A673 (cell line): ENCODE measurements at places on chromosomes 2 and 18.
A peak's percentile ranks its signal among the peaks of the same experiment; 100 is the strongest.

DNA sequence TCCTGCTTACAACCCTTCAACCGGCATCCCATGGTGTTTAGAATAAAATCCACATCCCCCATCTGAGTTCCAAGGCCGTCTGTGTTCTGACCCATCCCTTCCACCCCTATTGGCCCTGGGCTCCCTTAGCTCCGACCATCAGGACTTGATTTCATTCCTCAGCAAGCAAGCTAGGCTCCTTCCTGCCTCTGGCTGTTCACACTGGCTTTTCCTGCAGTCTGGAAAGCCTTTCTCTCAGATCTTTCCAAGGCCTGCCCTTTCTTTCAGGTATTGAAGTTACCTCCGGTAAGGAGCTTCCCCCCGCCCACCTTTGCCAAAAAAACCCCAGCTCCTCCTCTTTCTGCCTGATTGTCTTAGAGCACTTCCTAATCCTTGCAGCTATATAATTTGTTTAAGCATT is 86.8 kb downstream of the CLIP4 start:
- no peak for DNase-seq

DNA sequence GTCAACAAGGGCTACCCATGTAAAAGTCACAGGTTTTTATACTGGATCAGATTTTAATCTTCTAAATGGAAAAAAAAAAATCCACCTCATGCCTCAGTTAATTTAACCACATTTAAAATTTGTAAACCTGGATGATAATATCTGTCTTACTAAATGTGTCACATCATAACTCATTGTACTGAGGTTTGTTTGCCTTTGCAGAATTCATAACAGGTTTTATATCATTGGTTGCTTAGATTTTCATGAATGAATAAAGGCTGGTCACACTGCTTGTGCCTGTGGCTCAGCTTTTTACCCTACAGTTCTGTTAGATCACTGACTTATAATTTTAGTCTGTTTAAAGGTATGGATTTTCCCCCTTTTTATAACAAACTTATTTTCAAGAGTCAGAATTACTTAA is 48.9 kb downstream of the PSMD14 start:
- DNase-seq, result no peak

GRCh38 chr2:212766921-212767320 is 228.3 kb upstream of the ERBB4 start:
- DNase-seq, result no peak

- DNase-seq, result peak; percentile 84
Observed at GRCh38 chr2:42196403-42197267, 27.5 kb downstream of the EML4 start.

DNA sequence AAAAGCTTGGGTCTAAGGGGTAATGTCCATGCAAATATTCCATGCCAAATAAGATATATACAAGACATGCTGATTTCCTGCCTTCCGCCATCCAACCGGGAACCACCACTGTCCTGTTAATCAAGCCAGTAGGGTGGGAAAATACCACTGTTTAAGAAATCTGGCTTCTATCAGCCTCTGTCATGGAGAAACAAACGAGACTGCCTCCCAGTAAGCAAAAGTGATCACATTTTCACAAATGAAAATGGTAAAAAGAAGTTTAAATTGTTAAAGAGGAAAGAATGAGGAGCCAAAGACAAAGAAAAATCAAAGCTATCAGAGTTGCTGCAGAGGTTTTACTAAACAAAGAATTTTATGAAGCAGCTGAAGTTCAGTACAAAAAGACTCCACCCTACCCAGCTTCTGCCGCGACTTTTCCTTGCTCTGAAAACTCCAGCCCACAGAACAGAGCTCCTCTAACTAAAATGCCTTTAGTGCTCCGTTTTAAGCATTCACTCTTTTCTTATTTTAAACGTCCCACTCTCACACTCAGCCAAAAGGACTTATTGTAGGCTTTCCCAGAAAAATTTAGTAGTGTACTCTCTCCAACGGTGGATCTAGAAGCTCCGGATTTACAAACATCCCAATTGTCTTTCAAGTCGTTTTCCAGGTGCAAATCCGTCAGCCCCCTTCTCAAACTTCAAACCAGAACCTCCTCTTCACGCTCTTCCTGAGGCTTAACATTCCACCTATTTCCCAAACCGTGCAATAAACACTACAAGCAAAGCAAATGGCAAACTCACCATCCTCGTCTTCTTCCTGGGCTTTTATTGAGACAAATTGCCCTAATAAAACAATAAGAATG is 613 bp downstream of the COL5A2 start:
- peak; percentile 84 for DNase-seq

- no peak for DNase-seq
Observed at GRCh38 chr2:23622966-23623675, 238.1 kb downstream of the KLHL29 start.

DNA sequence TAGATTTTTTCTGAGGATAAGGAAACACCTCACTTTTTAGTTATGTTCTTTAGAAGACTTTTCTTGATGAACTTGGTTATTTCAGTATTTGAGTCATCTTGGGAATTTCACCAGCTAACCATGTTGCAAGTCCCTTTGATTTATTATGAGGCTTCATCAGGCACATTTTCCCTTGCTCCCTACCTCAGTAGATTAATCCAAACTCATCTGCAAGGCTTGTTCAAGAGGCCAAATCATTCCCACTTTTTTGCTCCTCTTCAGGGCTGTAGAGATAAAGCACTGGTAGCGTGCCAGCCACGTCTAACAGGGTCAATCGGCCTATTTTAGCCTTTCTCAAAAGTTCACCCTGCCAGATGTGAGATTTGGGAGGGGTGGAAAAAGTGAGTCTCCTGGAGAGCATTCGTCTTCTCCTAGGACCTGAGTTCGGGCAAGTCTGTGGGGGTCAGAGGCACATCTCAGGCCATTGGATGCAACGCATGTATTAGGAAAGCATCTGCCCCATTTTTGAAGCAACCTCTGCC is 120.3 kb downstream of the RDH14 start:
- no peak for DNase-seq

- DNase-seq, result no peak
Observed at GRCh38 chr2:234542742-234543141, 45.9 kb upstream of the ARL4C start.

- DNase-seq, result no peak
Observed at GRCh38 chr2:118989481-118989880, 47.5 kb downstream of the MARCO start.

- no peak for DNase-seq
Observed at GRCh38 chr18:26911840-26912239, 46.3 kb upstream of the AQP4 start.

DNA sequence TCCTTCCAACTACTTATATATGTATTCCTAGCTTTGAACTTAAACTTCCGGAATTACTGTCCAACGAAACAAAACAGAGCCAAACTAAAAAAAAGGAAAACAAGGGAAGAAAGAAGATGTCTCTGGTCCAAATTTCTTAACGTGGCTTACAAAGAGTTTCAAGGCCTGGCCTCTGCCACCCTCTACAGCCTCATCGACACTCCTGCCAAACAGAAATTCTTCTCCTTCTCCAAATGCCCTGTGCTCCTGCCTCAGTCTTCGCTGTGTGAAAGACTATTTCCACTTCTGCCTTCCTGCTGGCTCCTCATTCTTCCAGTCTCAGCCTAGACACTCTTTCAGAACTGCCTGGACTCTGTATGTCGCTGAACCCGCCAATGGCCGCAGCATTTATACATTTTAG is 249.2 kb downstream of the TXNL1 start:
- DNase-seq, result no peak

DNA sequence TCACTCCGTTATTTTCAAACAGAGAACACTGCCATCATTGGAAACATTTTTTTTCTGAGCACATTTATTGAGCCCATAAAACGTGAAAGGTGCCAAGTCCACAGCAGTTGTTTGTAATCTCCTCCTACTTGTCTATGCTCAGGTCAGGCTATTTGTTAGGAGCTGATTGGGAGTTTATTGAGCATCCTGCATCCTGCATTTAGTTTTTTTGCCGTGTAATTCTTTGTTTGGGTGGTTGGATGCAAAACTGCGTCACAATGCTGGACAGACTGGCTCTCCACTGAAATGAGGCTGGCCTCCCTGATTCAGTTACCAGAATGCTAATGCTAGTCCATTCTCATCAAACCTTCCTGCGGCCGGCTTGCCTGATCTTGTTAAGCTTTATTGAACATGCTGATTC is 71.4 kb downstream of the RAPGEF4 start:
- no peak for DNase-seq

DNA sequence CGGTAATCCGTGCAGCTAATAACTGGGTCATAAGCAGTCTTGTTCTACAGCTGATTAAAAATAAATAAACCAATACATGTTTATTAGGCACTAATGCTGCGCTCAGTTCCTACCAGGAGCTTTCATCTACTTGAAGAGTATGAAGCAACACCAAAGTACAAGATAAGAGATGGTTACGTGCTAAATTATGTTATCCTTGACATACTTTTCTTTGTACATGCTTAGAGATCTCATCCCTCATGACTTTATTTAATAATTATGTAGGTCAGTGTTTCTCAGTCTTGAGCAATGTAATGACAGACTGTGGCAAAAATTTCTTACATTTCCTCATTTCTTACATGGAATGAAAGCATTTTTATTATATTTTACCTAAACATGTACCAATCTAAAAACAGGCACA is 54.6 kb upstream of the COBLL1 start:
- no peak for DNase-seq

GRCh38 chr2:120819720-120820210 is 84.1 kb downstream of the GLI2 start:
- no peak for DNase-seq

DNA sequence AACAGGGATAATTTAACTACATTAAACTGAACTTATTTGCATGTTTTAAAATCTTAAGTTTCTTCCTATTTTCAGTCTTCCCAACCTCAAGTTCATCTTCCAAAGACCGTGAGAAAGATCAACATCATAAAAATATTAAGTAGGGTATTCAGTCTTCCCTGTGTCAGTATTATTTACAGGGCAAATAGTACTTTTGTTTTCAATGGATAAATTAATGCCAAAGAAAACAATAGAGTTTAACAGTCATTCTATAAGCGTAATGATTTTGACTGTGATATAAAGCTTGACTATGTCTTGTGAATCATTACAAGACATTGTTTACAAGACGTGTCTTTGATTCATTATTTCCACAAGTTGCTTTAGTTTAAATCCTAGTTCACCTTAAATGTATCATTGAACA is 48.0 kb upstream of the NRXN1 start:
- DNase-seq, result no peak

DNA sequence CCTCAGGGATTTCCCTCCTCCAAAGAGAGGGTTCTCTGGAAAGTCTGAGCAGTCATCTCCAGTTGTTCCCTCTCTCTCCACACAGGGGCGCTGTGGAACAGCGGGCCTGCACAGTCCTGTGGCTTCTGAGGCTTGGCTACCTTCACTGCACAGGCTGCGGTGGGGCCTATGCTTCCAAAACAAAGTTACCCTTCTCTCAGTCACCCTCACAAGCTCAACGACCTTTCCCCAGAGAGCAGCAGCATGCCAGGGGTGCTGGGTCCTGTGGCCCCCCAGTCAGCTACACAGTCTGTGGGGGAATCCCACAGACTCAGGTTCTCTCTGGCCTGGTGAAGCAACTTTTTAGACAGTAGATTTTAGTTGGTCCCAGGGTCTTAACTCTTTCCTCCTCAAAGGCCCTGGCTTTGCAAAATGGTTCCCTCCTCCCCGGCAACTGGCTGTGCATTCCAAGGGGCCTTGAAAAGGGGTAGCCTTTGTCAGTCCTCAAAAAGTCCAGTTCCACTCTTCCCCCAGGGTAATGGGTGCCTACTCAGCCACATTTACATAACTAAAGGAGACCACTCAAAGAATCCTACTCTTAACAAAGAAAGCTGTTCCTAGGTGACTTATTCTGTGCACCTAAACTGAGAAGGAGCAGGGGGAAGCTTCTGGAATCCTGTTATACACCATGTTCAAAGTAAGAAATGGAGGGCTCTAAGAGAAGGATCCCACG is 14.9 kb downstream of the B3GNT7 start:
- DNase-seq, result no peak

- no peak for DNase-seq
Observed at GRCh38 chr2:66667301-66667700, 232.4 kb downstream of the MEIS1 start.

GRCh38 chr2:40844353-40845277 is 392.7 kb upstream of the SLC8A1 start:
- DNase-seq, result peak; percentile 37

DNA sequence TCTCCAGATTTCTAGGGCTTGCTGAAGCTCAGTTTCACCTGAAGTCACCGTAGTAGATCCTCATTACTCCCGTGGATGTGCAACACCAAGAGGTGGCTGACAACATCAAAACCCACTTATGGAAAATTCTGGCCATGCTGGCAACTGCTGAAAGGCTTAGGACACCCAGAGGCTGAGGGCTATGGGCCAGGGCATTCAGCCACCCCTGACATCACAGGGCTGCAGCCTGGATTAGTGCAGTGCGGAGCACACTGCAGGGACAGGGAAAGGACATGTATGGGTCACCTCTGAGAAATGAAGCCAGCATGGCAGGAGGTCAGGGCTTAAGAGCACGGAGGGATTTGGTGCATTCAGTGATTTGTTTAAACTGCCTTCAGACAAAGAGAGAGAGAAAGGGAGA is 300.6 kb downstream of the TDRD15 start:
- DNase-seq, result no peak

GRCh38 chr18:35662293-35663062 is 80.9 kb downstream of the GALNT1 start:
- no peak for DNase-seq

GRCh38 chr2:181312515-181312927 is 144.7 kb upstream of the ITGA4 start:
- DNase-seq, result no peak

- DNase-seq, result no peak
Observed at GRCh38 chr18:47981830-47982229, 51.4 kb upstream of the SMAD2 start.

DNA sequence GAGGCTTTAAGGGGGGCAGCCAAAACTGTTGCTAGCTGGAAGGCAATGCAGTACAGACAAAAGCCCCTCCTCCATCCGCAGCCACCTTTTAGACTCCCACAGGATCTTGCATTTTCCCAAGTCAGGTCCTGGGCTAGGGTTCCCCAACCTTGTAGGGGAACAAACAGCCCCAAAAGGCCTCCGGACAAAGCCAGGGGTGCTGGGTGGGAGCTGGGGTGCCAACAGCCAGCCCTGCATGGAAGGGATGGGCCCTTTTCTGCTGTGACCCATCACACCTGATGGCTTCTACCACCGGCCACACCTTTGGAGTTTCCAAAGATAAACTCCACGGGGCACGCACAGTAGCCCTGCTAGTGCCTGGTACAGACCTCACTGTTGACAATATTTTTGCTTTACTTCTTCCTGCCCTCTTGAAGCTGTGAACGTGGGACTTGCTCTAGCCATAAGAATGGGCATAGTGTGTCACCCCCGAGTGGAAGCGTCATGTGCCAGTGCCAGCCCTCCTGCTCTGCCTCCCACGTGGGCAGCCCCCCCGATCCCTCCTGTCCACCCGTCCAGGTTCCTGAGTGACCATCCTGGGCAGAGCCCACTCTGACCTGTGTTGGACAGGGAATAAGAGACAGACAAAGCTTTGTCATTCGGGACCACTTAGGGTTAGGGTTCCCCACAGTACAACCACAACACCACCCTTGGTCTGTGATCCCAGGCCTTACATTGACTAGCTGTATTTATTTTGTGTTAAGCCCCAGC is 18.8 kb downstream of the TUBB6 start:
- no peak for DNase-seq

DNA sequence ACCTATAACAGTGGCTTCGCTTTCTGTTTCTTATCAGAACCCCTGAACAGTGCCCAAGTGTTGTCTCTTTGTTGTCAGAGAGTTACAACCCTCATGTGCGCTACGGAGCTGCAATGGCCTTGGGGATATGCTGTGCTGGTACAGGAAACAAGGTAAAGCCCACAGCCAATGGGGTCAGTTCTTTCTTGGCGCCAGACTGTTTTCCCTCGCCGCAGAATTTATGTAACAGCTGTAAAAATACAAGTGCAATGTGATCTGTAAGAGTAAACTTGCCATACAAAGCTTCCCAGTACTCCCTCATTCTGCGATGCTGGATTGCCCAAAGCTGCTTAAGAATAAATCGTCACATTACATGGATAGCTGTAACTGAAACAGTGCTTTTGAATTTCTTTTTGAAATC is 13.9 kb upstream of the HTR2B start:
- no peak for DNase-seq
